ENCODE measurements at places on chromosomes 2 and 18.

DNA sequence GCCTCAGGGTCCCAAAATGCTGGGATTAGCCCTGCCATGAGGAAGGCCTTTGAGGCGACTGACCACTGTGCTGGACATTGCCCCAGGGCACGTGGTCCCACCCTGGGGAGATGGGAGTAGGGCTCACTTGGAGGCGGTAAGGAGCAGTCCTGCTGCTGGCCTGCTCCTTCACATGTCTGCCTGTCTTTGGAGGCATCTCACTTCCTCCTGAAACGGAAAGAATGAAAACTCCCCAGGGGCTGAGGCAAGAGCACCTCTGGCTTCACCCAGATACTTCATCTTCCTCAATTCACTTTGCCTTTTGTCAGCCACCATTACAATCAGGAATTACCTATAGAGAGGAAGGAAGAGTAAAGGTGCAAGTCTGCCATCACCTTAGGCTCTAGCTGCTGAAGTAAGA is 59.9 kb upstream of the GATA6 start:
- DNase-seq, result no peak

GRCh38 chr2:69997015-69997830 is 35.8 kb upstream of the ASPRV1 start:
- no peak for DNase-seq

- DNase-seq, result no peak
Observed at GRCh38 chr2:191831410-191831994, 15.4 kb downstream of the CAVIN2 start.

DNA sequence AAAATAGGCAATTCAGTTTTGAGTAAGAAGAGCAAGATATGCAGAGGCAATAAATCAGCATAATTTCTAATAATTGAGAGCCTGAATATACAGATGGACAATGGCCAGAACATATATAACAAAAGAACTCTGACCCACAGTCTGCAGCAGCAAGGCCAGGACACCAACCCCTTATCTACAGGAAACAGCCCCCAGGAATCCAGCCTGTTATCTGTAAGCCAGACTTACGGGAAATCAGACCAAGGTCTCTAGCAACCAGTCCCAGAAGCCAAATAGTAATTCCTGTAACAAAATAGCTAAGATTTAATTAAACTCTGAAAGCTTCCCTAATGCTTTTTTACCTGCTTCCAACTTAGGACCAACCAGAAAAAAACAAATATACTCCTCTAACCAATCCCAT is 434.5 kb upstream of the GYPC start:
- no peak for DNase-seq

DNA sequence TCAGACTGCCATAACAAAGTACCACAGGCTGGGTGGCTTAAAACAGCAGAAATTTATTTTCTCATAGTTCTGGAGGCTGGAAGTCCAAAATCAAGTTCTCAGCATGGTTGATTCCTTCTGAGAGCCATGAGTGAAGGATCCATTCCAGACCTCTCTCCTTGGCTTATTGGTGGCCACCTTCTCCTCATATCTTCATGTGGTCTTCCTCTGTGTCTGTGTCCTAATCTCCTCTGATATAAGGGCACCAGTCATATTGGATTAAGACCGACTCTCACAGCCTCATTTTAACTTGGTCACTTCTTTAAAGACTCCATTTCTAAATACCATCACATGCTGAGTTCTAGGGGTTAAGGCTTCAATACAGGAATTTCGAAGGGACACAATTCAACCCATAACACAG is 65.1 kb downstream of the CFAP221 start:
- no peak for DNase-seq

- DNase-seq, result no peak
Observed at GRCh38 chr2:110679337-110679707, 1.5 kb upstream of the BUB1 start.

DNA sequence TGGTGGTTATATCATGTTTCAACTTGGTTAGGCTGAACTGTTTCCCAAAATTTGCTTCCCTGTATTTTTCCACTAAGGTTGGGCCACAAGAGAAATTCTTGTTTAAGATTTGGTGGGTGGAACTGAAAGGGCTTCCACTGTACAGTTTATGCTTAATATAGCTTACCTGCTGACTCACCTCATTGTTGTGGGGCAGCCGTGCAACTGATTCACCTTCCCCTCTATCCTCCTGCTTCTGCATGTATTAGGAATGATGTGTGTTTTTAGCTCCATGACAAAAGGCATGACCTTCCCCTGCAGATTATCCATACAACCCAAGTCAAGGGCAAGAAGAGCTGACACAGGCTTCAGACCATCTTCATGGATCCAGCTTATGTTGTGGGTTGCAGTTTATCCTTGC is 98.4 kb upstream of the GULP1 start:
- no peak for DNase-seq

DNA sequence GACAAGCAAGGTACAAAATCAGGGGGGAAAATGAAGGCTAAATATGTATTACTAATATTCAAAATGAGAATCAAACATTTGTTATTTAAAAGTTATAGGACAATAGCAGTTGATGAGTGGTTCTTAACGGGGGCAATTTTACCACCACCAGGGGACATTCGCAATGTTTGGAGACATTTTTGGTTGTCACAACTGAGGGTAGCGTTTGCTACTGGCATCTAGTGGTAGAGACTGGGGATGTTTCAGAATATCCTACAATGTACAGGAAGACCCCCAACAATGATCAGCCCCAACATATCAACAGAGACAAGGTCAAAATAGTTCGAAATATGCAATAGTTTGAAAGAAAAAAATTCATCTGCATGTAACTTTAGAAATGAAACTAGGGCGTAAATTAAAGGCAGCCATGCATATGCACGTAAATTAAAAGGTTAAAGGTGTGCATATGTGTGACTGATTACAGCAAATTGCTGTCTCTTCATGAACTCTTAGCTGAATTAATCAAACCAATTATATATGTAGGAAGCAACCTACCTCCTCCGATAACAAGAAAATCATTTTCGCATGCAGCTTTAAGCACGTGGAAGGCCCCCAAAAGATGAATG is 61.2 kb upstream of the CUL3 start:
- no peak for DNase-seq

DNA sequence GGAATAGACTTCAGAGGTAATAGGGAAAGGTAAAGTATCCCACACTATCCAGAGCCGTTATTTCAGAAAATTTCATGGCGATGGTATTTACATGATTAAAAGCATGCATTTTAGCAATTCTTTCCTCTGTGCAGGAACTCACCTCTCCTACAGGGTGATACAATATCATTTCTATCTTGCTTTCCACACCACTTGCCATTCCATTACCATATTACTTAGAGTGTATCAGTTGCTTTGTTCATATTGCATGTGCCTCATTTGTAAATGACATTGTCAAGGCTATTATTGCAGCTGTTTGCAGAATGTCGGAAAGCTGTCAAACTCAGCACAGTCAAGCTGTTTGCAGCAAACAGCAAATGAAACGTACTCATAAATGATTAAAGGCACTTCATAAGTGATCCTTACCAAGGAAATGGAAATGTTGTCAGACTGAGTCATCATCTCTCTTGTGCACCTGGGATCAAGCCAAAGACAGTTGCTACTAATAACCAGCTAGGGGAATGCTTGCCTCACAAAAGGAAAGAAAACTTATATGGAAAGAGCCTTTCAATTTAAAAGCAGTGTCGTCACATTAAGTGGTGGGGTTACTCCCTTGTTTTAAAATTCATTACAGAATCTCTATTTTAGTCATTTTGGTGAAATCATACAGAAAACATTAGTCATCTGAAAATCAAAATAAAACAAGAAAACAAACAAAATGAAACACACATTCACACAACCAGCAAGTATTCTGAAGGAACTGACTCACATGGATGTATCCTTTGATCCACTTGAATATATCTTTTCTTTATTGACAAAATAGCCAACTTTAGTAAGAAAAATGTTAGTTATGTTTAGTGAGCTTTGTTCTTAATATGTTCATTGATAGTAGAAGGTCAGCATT is 1064.1 kb upstream of the CNTNAP5 start:
- no peak for DNase-seq

DNA sequence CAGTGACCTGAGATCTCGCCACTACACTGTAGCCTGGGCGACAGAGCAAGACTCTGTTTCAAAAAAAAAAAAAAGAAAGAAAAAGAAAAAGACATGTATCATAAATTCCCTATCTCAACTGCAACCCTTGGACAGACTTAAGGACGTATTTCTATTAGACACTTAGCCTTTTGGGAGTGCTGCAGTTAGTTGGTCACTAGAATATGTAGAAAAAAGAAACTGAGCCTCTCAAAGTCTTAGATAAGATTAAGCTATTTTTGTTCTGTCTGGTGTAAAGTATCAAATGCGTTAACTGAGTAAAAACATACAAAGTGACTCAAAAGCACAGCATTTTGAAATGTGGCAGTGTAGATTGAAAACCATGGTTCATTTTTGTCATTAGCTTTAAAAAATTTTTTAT is 7.3 kb downstream of the NBEAL1 start:
- no peak for DNase-seq
